ENCODE measurements at places on chromosomes 12 and 14.

DNA sequence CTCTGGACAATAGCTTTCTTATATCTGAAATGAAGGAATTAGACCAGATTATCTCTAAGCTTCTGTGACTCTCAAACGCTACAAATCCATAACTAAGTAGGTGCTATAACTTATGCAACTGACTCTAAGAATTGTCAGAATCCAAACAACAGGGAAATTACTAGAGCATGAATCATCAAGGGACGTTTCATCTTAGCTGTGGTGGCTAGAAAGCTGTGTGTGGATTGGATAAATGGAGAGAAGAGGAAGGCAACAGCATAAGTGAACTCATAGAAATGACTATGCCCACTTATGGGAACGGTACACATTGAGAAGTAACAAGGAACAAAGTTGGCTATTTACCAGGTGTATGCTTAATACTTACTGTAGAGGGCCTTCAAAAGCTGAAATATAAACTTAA is 96.0 kb upstream of the NEDD1 start:
- peak; percentile 82 for DNase-seq

GRCh38 chr12:45350861-45351260 is 135.0 kb downstream of the ANO6 start:
- no peak for DNase-seq

DNA sequence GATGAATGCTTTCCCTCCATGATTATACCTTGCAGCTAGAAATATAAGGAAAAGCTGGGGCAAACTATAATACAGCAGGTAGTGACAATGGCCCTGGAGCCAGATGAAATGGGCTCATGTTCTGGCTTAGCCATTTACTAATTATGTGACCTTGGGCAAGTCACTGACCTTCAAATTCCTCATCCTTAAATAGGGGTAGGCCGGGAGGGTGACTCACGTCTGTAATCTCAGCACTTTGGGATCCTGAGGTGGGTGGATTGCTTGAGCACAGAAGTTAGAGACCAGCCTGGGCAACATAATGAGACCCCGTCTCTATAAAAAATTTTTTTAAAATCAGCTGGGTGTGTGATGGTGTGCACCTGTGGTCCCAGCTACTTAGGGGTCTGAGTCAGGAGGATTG is 155.4 kb downstream of the C12orf75 start:
- DNase-seq: no peak

- no peak for DNase-seq
Observed at GRCh38 chr14:23149745-23150144, 30.7 kb upstream of the CEBPE start.

GRCh38 chr12:12327802-12328201 is 22.2 kb downstream of the MANSC1 start:
- DNase-seq: peak; percentile 61

- DNase-seq: no peak
Observed at GRCh38 chr12:71858848-71859247, 19.3 kb downstream of the TBC1D15 start.

DNA sequence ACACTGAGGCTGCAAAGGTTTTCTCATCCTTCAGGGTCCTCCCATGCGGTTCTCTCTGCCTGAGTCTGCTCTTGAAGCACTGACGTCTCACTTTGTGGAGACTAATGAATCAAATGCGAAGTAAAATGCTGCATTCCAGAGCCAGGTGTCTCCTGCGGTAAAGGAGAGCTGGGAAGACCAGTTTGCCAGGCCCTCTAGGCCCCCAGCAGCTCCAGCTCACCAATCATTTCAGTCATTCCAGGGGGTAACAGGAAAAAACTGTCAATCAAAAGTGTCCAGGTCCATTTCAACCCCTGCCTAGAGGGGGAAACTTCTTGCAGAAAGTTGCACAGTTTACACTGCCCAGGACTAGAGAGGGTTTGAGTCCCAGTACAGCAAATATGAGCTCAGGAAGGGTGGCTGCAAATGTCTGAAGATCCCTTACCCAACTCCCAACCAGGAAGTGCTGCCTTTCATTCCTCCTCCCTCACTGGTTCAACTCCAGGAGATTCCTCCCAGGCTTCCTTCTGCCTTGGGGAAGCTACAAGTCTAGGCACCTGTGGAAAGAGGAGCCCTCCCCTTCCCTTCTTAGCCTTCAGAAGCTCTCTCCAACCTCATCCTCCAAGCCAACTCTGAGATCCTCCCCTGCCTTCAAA is 2.7 kb upstream of the NXPH4 start:
- no peak for DNase-seq

GRCh38 chr12:43282106-43282505 is 269.9 kb downstream of the ADAMTS20 start:
- DNase-seq: peak; percentile 29

DNA sequence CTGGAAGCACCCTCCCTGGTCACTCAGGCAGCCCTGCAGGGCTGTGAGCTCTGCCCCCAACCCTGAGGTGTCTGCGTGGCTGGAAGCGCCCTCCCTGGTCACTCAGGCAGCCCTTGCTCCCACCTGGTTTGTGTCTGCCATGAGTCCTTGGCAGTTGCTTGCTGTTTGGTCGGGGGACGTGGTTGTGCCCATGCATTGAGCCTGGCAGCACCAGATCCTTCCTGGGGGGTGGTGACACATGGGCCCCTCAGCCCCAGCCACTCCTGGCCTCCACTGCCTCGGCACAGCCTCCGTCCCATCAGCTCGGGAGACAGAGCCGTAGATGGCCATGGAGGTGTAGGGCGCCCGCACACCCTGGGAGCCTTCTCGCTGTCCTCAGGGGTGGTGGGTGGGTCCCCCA is 19.6 kb downstream of the MTA1 start:
- no peak for DNase-seq

Data from RCC 7860 (cell line).